Esophagus squamous epithelium (tissue), 5 donors: ENCODE measurements at places on chromosomes 5 and 9. TPM values are rescaled to one million over a fixed set of nuclear protein-coding genes. Genes with fewer than 3 reads are reported as not detected.

- no peak for DNase-seq
Observed at GRCh38 chr5:52853650-52854049, 65.9 kb downstream of the ITGA1 start.

DNA sequence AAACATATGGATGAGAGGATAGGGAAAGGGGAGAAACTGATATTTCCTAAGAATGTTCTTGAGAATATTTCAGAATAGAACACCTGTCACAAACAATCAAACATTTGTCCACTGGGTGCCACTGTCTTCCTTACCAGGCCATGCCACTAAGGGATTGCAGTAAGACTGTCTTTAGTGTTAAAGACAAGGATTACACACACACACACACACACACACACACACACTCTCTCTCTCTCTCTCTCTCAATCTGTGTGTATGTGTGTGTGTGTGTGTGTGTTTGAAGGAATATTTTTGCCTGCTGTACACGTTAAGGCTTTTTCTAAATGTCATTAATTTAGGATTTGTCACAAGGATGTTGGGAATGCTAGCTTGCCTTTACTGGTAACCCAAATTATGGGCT lies 54.4 kb downstream of the CCDC192 start:
- DNase-seq = no peak

GRCh38 chr9:86041311-86041741 lies 58.0 kb downstream of the GOLM1 start:
- no peak for DNase-seq

- no peak for DNase-seq
Observed at GRCh38 chr9:108698231-108698630, 157.6 kb downstream of the ACTL7B start.

GRCh38 chr5:4159681-4160080 lies 564.0 kb downstream of the IRX1 start:
- DNase-seq = no peak

GRCh38 chr5:172428224-172429166 lies 25.8 kb downstream of the SH3PXD2B start:
- DNase-seq = no peak

- DNase-seq = no peak
Observed at GRCh38 chr9:71446106-71446472, 322.2 kb downstream of the CEMIP2 start.

- DNase-seq = no peak
Observed at GRCh38 chr9:19927560-19927959, 138.7 kb upstream of the SLC24A2 start.

GRCh38 chr5:151625285-151625684 lies 34.2 kb upstream of the FAT2 start:
- DNase-seq = no peak

DNA sequence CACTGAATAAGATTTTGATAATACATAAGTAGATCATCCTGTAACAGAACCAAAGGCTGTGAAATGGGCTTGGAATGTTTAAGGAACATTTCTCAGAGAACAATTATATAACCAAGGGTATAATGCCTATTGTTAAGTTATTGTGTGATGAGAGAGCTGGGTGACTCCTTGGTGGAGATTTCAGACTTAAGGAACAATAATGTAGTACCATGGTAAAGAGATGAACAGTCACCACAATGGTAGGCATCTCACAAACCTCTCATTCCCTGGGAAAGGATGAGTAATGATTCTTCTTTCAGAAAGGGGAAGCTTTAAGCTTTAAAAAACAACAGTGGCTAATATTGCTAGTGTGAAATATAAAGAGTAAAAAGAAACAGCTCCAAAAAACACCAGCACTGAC lies 147.4 kb downstream of the TRIM36 start:
- DNase-seq = no peak

DNA sequence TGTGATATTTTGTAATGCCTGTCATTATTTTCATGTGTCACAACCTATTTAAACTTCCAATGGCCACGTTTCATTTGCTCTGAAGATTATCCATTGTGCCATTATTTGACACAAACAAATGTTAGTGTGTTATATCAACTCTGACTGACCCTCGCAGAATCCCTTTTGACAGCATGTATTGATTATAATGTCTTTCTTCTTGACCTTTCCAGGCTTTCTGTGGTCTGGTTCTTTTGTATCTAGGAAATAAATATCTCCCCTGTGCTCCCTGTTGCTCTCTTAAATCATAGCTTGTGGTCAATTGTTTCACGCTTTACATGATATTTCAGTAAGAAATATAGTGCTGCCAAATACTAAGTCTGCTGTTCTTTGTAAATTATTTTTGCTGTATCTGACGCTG lies 442.6 kb downstream of the SEMA5A start:
- DNase-seq = no peak

DNA sequence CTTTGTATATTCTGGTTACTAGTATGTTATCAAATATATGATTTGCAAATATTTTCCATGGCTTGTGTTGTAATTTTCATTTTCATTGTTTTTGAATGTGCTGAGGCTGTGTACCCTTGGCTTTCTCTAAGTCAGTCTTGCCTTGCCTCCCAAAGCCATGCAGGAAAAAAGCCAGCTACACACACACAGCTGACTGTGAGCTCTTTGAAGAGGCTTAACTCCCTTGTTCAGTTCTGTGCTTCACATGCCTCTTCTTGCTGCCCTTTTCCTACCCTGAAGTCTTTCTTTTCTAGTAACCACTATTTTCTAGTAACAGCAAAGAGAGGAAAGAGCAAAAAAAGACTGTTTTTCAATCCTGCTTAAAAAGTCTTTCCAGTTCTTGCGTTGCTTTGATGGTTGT lies 53.9 kb downstream of the KCNN2 start:
- DNase-seq = no peak

- no peak for DNase-seq
Observed at GRCh38 chr9:98551511-98552286, 157.0 kb downstream of the GABBR2 start.

GRCh38 chr5:164809821-164810220 lies 1304.4 kb downstream of the MAT2B start:
- DNase-seq = no peak

DNA sequence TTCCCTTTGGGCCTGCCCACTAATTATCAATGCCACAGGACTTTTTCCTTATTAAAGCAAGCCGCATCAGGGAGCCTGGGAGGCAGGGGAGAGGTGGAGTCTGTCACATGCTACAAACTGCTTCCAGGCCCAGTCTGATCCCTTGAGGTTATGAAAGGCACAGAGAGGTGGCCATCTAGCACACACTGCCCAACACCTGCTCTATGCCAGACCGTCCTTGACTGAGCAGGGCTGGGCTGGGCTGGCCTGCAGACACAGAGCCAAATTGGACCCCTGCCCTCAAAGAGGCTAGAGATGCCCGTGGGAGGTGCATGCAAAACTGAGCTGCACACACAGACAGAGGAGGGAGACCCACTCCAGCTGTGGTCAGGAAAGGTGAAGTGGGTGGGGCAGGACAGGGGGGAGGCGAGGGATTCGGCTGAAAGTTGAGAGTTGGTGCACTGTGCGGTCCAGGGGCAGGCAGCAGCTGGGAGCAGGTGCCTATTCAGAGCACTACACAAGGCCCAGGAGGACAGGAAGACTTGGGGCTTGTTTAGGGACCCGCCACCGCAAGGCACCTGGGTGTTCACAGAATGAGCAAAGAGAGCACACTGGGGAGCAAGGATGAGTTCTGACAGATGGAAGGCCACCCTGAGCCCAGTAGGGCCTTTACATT lies 36.4 kb upstream of the TCF7 start:
- DNase-seq = no peak

GRCh38 chr5:90231688-90232087 lies 177.9 kb downstream of the CETN3 start:
- DNase-seq = no peak

GRCh38 chr5:2466966-2467365 lies 284.5 kb downstream of the IRX2 start:
- no peak for DNase-seq

DNA sequence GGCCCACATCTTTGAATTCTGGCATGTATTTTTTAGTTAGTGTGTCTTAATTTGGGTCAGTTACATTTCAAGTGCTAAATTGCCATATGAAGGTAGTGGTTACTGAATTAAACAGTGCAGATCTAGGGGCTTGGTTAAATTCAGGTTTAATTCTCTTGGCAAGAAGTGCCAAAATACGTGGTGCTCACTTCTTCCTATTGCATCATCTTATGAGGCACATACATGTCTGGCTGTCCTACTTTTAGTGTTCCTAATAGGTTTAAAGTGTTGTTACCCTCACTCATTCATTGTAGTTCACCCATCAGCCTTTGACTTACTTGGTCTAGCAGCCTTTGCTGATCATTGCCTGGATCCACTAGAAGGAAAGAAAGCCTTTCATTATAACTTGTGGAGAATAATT lies 59.5 kb downstream of the RPS6 start:
- no peak for DNase-seq

DNA sequence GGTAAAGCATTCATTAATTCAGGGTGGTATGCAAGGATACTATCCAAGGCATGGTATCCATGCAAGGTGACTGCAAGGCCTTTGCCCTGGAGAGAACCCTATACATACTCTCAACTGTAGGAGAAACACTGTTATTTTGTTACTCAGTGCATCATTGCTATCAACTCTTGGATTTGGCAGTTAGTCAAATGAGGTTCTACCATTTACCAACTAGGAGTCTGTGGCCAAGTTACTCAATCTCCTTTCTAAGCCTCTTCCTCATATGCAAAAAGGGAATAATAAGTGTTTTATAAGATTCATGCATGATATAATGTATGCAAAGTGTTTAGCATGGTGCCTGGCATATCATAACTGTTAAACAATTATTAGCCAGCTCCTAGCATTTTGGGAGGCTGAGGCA lies 4.0 kb downstream of the PCDHGC3 start:
- DNase-seq = no peak

Gene CCDC171
- total RNA-seq = 2.9 TPM

Gene GABBR2
- not detected for total RNA-seq

Gene POU5F2
- total RNA-seq = 3.8 TPM

Gene GFPT2
- not detected for total RNA-seq

Gene GABRA6
- not detected for total RNA-seq

Gene ASS1
- total RNA-seq = 61.4 TPM

Gene POLR1E
- total RNA-seq = 15.0 TPM
